PC-9 (cell line): ENCODE measurements at places on chromosomes 12 and 14. TPM values are rescaled to one million over a fixed set of nuclear protein-coding genes. Genes with fewer than 3 reads are reported as not detected.

Gene BTG1
- total RNA-seq, result 72.4 and 111 TPM in 2 replicates

Gene KLHL33
- total RNA-seq, result 0.11 TPM in 1 of 2 replicates, not detected in the other

Gene SRRM4
- not detected in 2 replicates for total RNA-seq

Gene CIROP
- not detected in 2 replicates for total RNA-seq

Gene PTPN6
- total RNA-seq, result 84.1 and 92.7 TPM in 2 replicates

Gene CLEC6A
- not detected in 2 replicates for total RNA-seq

Gene AQP5
- total RNA-seq, result 0.31 and 0.45 TPM in 2 replicates
